ENCODE measurements at places on chromosomes 1 and 21.

DNA sequence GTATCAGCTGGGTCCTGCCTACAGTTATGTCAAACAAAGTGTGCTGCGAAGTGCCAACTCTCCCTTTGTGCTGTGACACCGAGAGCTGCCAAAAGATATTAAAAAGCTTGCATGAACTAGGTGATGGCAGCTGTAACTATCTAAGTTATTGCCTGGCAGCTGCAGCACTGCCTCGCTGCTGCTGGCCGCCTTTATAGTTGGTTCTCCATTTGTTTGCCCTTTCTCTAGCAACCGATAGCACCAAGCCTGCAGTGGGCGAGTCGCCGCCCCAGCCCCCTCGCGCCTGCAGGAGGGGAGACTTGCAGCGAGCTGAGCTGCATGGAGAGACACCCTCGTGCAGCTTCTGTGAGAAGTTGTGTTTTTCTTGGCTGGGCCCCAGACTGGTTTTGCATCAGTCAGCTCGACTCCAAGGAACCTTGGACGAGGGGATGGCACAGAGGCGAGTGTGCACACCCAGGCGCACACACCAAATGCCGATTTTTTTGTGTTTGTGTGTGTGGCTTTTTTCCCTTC lies 330.6 kb downstream of the RPS6KC1 start:
- DNase-seq = no peak

DNA sequence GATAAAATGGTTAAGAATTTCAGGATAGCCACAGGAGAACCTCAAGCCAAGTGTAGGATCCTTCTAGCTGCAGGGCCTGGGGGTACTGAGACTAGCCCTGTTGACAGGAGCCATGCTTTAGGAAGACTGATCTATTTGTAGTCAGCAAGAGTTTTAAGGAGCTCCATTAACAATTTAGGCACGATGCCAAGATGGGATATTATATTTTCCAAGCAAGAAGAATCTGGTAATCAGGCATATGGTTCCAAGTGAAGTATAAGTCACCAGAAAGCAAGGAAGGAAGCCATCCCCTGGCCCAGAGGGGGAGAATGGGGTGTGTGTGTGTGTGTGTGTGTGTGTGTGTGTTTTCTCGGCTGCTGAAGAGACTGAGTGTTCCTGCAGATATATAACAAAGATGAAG lies 7.0 kb downstream of the IFNAR2 start:
- no peak for DNase-seq

- DNase-seq = peak; percentile 78
These were observed 26.8 kb upstream of the CRNN start for GRCh38 chr1:152440635-152441471.

DNA sequence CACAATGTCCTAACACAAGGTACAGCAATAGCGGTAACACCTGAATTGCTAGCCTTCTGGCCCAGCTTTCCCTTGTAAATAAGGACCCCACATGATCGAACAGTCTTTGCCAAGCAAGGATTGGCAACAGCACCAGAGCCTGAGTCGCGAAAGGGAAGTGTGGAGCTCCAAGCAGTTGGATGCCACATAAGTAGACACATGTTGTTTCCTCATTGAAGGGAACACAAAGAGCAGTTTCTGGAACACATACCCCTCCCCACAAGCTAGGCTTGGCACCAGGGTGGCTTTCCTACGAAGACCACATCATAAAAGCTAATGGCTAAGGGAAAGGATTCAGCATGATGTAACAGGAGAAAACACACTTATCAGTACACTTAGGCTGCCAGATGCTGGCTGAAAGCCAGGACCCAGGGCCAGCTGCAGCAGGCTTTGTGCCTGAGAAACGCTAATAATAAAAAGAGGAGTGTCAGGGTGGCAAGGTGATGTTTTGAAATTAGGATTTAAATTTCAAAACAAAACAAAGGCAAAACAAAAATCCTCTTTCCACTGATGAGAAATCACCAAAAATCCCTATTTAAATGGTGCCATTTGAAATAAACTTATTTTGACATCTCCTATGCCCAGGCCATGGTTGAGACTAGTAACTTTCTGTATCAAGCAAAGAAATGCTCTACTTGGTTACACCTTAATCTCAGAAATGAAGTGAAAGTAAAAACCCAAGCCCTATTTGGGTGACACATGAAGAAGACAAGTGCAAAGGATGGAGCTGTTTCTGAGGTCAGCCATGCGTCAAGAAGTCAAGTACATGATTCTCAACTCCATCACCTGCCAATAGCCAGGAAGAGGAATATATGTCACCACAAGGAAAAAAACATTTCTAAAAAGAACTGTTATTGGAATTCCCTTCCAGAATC lies 11.9 kb upstream of the CPLANE2 start:
- peak; percentile 56 for DNase-seq

DNA sequence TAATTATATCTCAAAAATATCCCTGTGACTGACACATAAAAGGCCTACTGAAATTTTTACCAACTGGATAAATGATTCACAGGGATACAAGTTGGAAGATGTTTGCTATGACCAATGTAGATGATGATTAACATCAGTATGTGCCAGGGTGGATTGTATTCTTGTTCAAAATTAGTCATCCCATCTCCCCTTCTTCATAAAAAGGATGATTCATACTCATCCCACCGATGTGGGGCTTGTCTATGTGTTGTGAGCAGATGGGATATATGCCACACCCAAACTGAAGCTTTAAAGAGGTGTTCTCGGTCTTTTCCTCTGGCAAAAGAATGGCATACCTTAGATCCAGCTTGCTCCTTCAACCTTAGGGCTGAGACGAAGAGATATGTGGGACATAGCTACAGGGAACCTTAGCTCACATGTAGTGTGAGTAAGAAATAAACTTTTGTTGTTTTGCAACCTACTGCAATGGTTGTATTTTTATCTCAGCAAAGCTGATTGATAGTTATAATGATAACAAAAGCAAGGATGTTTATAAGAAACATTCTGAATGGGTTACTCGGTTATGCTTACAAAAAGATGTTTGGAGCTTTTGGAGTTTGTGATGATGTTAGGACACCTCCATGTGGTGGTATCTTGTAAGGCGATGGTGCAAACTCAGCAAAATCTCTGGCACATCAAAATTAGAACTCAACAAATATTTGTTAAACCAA lies 29.4 kb downstream of the SPATA17 start:
- peak; percentile 91 for DNase-seq

DNA sequence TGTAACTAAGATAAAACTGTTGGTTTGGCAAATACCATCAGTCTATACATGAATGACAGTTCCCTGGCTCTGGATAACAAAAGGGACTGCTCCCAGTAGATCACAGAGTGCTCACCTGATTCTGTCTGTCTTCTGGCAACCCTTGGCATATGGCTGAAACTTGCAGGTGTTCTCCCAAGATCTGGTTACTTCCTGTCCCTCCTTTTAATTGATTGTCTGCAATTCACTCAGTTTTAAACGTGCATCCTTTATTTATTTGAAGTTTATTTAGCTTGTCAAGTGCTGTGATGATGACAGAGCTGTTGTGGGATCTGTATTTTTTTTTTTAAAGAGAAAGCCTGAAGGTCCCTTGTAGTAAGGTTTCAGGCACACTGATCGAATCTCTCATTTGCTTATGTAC lies 3.4 kb downstream of the KCNA3 start:
- no peak for DNase-seq

DNA sequence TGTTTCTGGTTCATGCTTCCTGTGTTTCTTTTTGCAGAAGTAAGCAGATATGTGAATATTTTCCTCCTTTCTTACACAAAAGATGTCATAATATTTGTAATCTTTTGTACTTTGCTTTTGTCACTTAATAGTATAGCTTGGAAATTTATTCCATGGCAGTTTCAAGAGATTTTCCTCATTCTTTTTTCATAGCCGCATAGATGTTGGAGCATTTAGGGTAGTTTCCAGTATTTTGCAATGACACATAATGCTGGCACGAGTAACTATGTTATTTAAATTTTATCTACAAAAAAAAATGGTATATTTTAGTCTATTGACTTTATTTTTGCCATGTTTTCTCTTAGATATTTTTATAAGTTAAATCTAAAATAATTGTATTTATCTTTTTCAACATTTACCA lies 40.7 kb downstream of the AGO3 start:
- DNase-seq = no peak

GRCh38 chr1:98003442-98003841 lies 82.6 kb upstream of the DPYD start:
- DNase-seq = peak; percentile 58

All from ACHN (cell line).